ENCODE measurements at places on chromosomes 11 and 22.

- DNase-seq, result no peak
These were observed 10.9 kb downstream of the POU2AF1 start for GRCh38 chr11:111368285-111368560.

DNA sequence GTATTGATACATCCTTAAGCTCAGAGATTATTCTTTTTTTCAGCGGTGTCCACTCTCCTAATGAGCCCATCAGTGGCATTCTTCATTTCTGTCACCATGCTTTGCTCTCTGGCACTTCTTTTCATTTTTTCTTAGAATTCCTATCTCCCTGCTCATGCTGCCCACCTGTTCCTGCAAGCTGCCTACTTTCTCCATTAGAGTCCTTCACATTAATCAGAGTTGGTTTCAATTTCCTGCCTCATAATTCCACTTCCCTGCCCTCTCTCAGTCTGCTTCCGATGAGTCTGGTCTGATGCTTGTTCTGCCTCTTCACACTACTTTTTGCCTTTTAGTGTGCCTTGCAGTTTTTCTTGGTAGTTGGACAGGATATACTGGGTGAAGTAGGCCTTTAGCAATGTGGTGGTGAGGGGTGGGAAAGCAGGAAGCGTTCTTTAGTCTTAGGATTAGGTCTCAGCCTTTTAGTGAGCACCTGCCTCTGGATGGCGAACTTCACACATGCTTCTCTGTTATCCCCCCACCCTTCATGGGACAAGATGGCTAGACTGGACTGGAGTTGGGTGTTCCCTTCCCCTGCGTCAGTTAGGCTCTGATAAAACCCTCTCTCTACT is 53.6 kb downstream of the CECR2 start:
- DNase-seq, result no peak

DNA sequence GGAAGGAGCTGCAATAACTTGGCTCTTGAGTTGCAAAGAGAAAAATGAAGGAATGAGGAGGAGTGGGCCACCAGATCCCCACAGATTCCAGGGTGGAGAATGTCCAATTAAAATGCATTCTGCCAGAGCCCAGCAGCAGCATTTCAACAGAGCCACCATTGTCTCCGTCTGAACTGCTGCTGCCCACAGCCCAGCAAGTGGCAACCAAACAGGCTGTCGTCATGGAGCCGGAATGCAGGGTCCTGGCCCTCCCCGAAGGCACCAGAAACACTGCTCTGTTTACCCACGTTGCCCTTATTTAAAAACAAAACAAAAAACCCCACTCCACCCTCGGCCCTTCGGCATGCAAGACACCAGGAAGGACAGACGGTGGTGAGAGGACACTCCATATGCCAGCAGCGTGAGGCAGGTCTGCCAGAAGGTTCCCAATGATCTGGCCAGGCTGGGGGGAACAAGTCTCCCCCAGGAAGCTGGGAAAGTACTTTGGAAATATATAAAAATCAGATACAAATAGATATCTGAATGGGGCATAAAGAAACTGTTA is 32.5 kb downstream of the PLEKHA7 start:
- DNase-seq, result no peak

GRCh38 chr11:61776561-61777075 is 15.8 kb downstream of the TMEM258 start:
- DNase-seq, result peak; percentile 6

GRCh38 chr22:35726398-35726797 is 8.7 kb downstream of the APOL5 start:
- DNase-seq, result no peak

DNA sequence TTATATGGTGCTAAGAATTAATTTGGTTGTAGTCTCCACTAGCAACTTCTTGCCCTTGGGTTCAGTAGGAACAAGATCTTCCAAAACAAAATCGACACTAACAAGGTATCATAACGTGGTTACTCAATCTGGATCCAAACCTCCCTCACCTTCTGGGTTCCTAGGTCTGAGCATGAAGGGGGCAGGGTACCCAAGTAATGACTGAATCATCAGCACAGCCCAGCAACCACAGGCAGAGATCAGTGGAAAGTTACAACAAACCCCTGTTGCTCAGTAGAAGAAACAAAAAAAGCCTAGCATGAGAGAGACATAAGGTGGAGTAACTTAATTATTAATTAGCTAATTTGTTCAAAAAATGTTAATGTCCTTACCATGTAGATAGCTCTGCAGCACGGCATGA is 221.4 kb downstream of the BLID start:
- no peak for DNase-seq

DNA sequence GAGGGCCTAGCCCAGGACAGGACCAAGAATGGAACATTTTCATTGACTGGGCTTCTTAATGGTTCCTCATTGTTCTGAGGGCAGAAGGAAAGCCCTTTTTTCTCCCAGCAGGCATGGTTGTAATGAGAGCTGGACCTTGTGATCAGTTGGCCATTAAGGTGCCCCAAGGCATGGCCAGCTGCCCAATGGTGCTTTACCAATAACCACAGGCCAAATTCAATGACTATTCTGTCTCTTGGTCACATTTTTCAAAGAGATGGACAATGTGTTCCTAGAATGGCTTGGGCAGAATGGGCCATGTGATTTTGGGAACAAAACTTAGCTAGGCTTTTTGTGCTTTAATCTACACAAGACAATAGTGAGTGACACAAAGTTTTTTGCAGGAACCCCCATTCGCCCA is 7.3 kb downstream of the NAV2 start:
- DNase-seq, result no peak

GRCh38 chr11:117454564-117454917 is 126.9 kb downstream of the CEP164 start:
- no peak for DNase-seq

GRCh38 chr11:19576054-19576453 is 136.6 kb upstream of the NAV2 start:
- no peak for DNase-seq

DNA sequence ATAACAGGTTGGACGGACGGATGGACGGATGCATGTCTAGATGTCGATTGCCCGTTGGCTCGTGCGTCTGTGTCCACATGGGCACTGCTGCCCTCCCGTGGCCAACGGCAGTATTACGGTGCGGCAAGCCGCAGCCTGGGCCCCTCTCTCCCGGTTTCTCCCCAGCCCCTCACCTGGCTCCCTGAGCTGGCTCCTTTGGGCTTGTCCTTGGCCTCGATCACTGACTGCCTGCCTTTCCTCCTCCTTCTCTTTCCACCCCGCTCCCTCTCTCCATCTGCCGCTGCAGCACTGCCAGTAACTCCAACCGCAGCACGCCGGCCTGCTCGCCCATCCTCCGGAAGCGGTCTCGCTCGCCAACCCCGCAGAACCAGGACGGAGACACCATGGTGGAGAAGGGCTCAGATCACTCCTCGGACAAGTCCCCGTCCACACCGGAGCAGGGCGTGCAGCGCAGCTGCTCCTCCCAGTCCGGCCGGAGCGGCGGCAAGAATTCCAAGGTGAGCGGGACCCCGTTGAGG is 77.3 kb downstream of the SCN3B start:
- no peak for DNase-seq

DNA sequence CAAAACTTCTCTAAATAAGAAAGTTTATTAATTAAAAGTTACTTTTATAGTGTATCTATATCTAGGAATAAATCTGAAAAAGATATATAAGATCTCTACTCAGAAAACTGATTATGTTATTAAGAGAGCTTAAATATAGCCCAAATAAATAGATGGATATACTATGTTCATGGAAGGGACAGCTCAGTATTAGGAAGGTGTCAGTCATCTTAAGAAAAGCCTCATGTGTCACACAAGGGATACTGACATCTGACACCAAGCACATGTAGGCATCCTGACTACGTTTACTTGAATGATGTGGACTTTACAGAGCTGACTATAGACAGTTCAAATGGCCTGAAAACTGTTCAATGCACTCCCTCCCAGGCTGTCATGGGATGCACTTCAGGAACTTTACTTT is 19.3 kb downstream of the PPARA start:
- DNase-seq, result no peak

GRCh38 chr11:96271777-96272176 is 71.2 kb downstream of the MAML2 start:
- no peak for DNase-seq

- no peak for DNase-seq
These were observed 153.7 kb downstream of the TBC1D22A start for GRCh38 chr22:46915950-46916730.

GRCh38 chr11:26837154-26837553 is 115.3 kb upstream of the SLC5A12 start:
- no peak for DNase-seq

GRCh38 chr11:2569321-2569721 is 124.5 kb downstream of the KCNQ1 start:
- DNase-seq, result no peak

DNA sequence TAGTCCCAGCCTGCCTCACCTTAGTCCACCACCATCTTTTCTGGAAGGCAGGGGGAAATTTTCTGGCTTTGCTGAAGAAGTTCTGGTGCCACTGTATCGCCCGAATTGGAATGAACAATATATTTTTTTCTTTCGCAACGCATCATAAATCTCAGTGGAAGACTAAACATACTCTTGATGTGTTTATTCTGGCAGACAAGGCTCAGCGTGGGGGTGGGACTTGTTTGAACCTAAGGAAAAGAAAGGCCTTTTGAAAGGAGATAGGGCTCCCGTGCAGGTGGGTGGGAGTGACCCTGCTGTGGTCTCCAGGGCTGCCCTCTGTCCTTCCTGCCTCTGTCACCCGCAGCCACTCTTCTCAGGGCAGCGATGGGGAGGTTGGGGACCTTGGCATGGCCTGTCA is 42.5 kb downstream of the CD82 start:
- DNase-seq, result peak; percentile 19

- no peak for DNase-seq
These were observed 25.7 kb downstream of the DRD4 start for GRCh38 chr11:662689-663274.

DNA sequence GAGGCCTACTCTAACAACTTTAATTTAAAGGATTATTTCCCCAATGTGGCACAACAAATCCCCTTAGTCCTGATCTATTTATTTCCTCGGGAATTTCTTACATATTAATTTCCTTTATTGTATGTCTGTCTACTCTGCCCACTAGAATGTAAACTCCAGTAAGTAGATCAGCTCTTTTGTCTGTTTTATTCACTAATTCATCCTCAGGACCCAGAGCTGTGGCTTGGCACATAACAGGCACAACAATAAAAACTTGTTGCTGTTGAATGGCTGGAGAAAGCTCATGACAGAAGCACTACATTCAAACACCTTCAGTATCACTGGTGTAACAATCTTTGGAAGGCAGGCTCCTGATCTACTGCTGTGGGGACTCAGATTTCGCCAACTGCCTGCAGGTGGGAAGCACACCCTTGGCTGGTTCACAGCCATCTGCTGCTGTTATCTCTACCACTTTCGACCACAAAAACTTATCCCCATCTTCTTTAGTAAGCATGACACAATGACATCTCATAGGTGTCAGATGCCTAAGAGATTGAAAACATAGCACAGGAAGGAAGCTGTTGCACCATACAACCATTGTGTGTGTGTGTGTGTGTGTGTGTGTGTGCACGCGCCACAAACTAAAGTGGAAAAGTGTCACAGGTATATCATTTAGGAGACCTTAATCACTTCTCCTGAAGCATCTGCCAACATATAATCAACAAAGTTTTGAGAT is 11.9 kb downstream of the HIRA start:
- DNase-seq, result no peak

GRCh38 chr11:122659676-122660554 is 4.4 kb downstream of the UBASH3B start:
- no peak for DNase-seq

DNA sequence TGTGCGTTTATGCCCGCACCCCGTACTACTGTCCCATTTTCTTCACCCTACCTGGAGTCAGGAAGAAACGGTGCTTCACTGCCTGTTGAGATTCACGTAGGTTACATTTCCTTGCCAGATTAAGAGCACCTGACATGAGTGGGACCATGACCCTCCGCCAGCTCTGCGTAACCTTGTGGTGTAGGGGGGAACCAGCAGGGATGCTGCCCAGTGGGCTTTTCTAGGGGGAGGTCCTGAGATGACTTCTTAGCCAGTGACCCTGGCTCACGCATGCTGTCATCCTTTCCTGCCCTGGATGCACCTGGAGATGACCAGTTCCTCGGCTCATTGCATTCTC is 967 bp upstream of the ARVCF start:
- DNase-seq, result no peak

DNA sequence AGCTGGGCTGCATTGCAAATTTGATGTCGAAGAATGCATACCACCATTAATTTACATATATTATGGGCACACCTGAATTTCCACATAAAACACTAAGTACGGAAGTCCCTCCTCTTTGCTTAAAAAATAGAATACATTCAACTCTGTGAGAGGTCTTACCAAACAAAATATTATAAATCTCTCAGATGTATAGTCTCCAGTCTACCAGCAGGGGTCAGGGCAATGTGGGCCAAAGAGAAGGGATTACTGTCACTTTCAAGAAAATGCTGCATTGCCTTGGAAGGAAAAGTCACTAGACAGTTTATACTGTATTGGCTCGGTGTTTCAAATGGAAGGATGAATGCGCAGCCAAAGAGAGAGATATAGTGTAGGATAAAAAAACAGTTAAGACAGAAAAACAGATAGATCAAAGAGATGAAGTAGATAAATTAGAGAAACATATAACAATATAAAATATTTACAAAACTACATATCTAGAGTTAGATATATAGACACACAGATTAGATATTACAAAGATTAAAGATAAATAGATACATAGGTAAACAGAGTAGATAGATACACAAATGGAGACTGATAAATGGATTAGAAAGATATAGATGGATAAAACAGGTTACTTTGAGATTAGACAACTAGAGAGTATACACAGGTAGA is 20.9 kb downstream of the SERGEF start:
- peak; percentile 49 for DNase-seq
